Immature natural killer cell (primary cell): ENCODE measurements at places on chromosomes 12 and 14. TPM values are rescaled to one million over a fixed set of nuclear protein-coding genes. Genes with fewer than 3 reads are reported as not detected.

GRCh38 chr12:63963868-63964267 is 119.4 kb downstream of the SRGAP1 start:
- DNase-seq: no peak

DNA sequence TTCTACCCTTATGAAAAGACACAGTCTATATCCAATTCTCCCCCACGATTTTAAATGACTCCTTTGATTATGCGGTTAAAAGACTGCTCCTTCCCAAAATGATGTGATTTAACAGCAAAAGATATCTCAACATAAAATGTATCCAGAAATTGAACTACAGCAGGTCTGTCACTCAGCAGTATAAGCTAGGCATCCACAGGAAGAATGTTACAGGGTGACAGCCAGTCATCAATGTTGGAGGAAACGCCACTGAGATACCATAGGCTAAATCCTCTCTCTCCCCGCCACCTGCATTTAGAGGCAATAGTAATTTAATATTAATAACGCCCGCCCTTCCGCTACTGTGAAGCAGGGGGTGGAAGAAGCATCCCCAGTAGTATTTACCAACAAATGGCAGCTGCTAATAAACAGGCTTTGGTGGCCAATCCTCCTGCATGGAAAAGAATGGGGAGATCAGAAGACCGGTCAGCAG is 613 bp downstream of the RECQL start:
- DNase-seq: no peak

DNA sequence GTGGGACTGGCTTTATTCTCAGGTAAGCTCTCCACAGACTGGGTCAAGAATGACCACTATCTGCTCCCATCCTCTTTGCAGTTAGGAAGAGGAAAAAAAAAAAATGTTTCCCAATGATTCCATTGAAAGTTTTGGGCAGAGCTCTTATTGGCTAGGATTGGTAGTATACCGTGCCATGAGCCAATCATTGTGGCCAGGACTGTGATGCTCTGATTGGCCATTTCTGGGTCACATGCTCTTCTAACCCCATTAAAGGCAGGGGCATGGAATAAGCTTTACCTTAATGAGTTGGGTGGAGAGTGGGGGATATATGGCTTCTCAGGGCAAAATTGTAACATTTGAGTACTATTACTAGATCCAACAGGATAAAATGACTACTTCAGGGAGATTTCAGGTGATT is 49.4 kb upstream of the WSCD2 start:
- no peak for DNase-seq

DNA sequence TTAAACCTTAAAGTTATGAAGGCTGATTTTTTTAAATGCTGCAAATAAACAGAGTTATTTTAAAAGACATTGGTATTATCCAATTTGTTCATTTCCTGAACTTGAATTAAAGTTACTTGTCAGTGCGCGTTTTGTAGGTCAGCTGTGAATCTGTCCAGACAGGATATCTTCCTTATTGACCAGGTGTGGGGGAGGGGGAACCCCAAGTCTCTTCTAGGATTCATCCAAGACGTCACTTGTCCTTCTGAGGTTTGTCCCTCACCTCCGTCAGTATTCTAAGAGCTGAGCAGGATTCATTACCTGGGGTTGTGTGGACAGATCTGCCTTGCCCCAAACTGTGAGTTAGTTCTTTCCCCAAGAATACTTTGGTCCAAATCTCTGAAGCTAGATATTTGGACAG is 8.8 kb upstream of the PRIMA1 start:
- DNase-seq: no peak

DNA sequence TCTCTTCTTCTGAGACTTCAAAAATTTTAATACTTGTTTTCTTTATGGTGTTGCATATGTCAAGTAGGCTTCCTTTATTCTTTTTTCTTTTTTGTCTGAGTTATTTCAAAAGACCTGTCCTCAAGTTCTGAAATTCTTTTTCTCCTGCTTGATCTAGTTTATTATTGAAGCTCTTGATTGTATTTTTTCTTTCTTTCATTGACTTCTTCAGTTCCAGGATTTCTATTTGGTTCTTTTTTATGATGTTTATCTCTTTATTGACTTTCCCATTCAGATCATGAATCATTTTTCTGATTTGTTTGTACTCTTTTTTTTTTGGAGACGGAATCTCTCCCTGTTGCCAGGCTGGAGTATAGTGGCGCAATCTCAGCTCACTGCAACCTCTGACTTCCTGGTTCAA is 34.1 kb downstream of the IFT43 start:
- no peak for DNase-seq

GRCh38 chr12:132739600-132740312 is 21.9 kb downstream of the ANKLE2 start:
- no peak for DNase-seq

ZNF410 gene
- 86.1 TPM for polyA plus RNA-seq

- DNase-seq: no peak
Measured at GRCh38 chr12:13148485-13148847, 45.0 kb upstream of the GSG1 start.

ANO4 gene
- not detected for polyA plus RNA-seq

DNA sequence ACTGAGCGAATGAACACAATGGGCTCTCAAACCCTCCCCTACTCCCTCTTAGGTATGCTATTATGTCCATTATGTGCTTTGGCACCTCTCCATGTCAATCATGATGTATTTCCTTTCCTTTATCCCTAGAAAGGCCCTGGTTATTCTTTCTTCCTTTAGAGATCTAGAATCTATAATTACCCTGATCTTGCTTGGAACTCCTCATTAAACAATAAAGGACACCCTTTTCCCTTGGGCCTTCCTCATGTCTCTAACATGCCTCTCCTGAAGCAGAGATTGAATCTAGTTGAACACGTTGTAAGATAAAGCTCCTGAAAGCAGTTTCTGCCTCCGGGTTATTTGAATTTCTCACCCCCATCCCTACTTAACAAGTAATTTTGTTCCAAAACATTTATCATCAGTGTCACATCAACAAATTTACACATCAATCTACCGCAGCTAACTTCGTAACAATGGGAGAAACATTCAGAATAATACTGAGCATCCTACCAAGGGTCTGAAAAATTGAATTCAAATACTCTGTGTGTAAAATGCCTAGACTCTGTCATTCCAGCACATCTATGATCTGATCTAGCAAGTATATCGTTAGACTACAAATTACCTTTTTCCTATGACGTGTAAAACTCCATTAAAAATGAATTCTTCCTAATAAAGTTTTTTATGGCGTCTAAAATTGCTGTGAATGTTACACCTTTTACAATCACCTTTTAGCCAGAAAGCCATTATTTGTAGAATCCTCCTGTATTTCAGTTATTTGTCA is 5.4 kb downstream of the USP44 start:
- no peak for DNase-seq

CELA1 gene
- 0.37 TPM for polyA plus RNA-seq

GRCh38 chr12:87809916-87810315 is 219.3 kb downstream of the C12orf50 start:
- no peak for DNase-seq

GRCh38 chr12:89760783-89761182 is 52.1 kb upstream of the ATP2B1 start:
- peak; percentile 81 for DNase-seq

- DNase-seq: no peak
Measured at GRCh38 chr14:88933191-88933590, 108.7 kb downstream of the TTC8 start.

DNA sequence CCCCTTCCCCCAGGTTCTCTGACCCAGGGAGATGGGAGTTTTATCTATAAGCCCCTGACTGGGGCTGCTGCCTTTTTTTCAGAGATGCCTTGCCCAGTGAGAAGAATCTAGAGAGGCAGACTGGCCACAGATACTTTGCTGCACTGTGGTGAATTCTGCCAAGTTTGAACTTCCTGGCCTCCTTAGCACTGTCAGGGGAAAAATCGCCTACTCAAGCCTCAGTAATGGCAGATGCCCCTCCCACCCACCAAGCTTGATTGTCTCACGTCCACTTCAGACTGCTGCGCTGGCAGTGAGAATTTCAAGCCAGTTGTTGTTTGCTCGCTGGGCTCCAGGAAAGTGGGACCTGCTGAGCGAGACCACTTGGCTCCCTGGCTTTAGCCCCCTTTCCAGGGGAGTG is 31.7 kb downstream of the KLRK1 start:
- DNase-seq: no peak

DNA sequence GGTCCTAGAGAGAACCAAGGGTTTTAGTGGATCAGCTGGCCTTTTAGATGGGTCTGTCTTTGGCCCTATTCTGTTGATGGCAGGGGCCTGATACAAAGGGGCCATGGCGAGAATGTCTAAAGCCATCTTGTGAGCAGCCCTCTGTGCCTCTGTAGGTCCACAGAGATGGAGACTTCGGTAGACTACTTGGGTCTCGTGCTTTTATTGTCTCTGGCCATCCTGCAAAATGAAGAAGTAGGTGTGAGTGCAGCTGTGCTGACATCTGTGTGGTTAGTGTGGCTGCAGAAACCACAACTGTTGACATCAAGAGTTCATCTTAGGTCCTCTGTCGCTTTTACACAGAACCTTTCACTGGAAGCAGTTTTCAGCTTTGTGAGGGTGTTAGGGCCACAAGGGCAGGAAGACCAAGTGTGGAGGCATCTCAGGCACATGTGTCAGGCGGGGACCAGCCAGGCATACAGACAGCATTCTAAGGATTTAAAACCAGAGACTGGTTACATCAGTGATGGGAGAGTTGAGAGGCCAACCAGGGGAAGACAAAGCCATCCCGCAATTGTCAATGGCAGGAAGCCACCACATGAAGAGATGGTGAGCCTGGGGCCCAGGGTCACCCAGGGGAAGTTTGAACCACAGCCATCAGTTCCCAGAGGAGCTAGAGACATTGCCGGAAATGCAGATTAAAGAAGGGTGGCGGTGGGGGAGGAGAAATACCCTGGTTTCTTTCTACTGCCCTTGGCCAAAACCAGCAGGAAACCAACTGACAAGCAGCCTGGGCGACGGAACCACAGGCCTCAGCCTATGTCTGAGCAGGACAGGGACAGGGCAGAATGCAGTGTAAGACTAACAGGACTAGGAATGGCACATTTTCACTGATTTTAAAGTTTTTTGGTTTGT is 13.0 kb upstream of the TPCN1 start:
- peak; percentile 90 for DNase-seq

DNA sequence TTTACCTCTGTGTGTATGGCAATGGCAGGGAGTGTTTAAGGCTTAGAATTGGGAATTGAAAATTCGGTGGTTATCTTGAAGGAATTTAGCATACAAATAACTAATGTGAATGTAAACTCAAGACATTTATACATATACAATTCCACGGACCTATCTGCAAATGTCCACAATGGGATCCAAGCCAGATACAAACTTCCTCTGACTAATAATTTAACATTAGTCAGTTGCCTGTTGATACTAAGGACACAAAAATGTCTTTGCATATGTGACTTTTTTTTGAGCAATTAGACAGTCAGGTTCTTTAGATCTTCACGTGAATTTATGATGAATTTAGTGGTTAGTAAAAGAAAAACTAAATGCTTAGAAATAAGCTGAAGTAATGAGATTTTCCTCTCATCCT is 40.5 kb downstream of the ESR2 start:
- no peak for DNase-seq

- no peak for DNase-seq
Measured at GRCh38 chr14:42950363-42950762, 1343.7 kb downstream of the LRFN5 start.

DNA sequence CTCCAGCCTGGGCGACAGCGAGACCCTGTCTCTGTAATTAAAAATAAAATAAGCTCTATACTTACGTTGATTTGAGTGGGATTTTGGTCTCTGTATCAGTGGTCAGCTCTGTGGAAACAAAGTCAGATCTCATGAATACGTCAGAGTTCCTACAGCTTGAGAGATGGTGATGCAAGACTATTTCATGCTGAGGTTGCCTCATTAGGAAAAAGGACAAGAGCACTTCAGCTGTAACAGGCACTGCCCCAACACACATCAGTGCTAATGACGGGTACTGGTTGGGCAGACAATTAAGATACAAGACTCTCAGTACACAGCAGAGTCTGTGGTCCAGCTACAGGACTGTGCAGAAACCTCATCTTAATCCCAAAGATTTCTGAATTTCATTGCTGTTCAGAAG is 246.4 kb upstream of the AMIGO2 start:
- DNase-seq: no peak

SEC23A gene
- polyA plus RNA-seq: 19.3 TPM

AGAP2 gene
- polyA plus RNA-seq: 10.5 TPM

DNA sequence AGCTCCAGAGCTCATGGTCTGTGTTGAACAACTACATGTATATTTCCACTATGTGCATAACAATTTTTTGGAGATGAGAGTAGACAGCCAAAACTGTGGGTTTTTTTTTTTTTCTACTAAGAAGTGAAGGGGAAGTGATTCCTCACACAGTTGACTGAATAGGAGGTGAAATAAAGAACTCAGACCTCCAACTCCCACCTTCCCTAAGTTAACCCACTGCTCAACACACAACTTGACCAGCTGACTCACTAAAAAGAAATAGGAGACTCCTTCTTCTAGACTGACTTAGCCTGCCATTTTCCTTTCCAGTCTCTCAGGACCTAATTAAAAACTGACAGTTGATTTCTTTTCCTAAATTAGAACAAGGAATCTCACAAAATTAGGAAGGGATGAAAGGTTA is 1.7 kb downstream of the M6PR start:
- DNase-seq: no peak

GRCh38 chr14:77615361-77616132 is 890 bp downstream of the SPTLC2 start:
- no peak for DNase-seq

LTBR gene
- polyA plus RNA-seq: 2.8 TPM

DNA sequence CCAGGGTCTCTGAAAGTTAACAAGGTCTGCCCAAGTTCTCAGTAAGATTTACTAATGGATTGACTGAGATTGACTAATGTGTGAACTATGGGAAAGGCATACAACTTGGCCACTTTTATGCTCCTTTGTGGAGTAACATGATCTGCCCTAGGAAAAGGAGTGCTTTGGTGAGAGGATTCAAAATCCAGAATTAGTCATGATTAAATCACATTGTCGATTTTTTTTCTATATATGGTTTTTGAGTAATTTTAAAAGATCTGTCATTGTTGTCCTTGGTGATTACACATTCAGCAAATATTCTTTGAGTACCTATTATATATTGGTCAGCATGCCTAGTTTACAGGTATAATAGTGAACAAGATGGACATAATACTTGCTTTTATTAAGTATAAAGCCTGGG is 147.7 kb upstream of the SYT10 start:
- DNase-seq: no peak

- no peak for DNase-seq
Measured at GRCh38 chr14:89185919-89186855, 230.8 kb downstream of the FOXN3 start.

GRCh38 chr12:14390870-14391530 is 25.5 kb downstream of the ATF7IP start:
- DNase-seq: peak; percentile 46

DNA sequence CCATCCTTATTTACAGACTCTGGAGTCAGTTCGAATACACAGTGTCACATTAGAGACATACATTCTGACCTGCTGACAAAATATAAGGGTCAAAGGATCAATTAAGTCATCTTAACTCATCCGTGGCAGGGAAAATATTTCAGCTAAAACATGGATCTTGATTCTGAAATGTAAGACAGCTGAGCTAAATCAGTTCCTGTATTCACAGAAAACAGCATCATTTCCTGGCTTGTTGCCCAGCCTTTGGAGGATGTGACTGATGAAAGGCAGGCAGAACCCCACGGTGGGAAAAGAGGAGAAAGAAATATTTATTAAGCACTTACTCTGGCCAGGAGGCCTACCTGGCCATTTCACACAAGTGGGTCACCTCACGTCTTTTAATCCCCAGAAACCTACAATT is 101.9 kb downstream of the GAS2L3 start:
- no peak for DNase-seq

GRCh38 chr14:72253503-72253902 is 321.3 kb downstream of the RGS6 start:
- DNase-seq: no peak

- DNase-seq: no peak
Measured at GRCh38 chr12:26046203-26046602, 78.6 kb downstream of the BHLHE41 start.
